Hypothalamus (tissue), 51 donors: ENCODE measurements at places on chromosomes 1 and 21.
A peak's percentile ranks its signal among the peaks of the same experiment; 100 is the strongest.

GRCh38 chr1:154749078-154749760 lies 120.9 kb downstream of the KCNN3 start:
- DNase-seq = no peak

DNA sequence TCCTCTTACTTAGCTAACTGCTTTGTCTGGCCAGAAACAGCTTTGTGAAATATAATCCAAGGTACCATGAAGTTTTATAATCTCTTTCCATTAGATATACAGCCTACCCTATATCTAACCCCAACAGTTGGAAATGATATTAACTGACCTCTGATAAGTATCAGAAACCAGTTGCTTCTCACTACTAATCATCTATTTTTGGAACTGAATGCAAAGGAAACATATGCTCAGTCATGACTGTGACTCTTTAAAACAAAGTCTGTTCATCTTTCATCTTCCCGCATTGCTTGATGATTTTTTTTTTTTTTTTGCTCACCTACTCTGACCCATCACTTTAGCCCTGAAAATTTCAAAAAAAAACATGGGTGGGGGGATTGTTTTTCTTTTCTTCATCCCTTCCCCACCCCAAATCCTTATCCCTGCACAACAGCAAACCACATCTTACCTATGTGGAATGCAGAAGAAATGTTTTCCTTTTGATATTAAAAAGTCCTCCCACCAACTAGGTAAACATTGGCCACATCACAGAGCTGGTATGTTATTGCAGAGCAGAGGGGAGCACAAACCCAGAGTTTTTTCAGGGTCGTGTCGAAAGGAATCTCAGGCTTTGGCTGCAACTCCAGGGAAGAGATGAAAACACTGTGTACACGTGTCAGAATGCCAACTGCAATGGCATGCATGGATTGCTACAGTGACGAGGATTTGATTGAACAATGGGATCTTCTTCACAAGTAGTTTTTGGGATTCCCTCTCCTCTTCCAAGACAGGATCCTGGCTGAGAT lies 137.3 kb downstream of the SLC30A10 start:
- DNase-seq = no peak

DNA sequence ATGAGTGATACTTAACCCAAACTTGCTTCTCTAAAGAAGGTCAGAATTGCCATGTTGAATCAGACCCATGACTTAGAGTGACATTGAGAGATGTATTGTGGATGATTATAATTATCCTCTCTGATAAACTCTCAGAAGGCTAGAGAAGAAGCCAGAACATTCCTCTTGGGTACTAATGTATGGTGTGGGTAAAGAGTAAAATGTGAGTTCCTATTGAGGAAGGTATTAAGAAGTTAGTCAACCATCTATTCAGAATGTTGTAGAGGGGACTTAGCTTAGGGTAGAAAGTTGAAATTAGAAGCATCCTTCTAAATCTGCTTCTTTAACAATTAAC lies 7.3 kb downstream of the GMEB1 start:
- no peak for DNase-seq

GRCh38 chr1:167110586-167110985 lies 16.7 kb downstream of the STYXL2 start:
- DNase-seq = no peak

DNA sequence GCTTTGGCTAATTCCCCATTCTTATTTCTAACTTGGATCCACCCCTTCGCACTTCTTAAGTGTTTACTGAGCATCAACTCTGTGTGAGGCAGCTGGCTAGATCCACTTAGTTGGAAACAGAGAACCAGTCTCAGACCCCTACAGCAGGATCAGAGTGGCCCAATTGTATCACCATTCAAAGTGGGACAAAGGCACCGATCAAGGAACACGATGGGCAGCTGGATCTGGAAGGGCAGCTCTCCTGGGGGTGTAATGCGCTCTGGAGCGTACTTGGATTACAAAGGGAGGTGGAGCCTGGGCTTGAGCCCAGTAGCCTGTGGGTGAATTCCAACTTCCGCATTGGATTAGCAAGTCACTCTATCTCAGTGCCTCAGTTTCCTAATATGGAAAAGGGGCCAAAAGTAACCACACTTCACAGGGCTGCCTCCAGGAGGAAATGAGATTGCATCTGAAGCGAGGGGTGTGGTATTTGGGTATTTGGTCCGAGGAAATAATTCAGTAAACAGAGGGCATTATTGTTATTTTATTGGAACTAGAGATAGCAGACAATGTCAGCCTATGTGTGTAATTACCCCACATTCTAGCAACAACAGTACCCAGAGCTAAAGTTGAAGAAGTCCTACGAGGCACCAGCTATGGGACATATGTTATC lies 11.9 kb downstream of the ECE1 start:
- DNase-seq = no peak

GRCh38 chr1:210347112-210347511 lies 18.4 kb downstream of the HHAT start:
- DNase-seq = no peak

GRCh38 chr1:201088901-201089525 lies 23.2 kb downstream of the CACNA1S start:
- DNase-seq = no peak

DNA sequence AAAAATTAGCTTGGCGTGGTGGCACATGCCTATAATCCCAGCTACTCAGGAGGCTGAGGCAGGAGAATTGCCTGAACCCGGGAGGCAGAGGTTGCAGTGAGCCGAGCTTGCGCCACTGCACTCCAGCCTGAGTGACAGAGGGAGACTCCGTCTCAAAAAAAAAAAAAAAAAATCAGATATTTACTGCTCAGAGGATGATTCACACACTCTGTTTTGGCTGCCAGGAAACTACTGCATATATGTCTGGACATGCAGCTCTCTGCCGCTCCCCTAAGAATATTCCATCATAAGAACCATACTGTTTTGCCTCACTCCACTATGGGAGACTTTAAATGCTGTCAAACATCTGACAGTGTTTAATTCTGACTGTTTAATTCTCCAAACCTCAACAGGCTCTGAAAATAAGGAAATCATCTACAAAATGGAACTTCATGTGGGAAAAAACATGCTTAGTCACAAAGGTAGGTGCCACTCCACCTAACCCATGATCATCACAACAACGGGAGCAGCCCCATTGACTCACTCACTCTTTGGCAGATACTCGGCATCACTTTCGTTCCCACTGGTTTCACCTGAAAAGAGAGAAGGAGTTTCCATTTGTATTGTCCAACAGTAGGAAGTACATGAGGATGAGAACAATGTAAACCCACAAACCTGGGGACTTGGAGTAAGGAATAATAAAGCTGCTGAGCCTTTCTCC lies 29.3 kb upstream of the BCAS2 start:
- DNase-seq = no peak

DNA sequence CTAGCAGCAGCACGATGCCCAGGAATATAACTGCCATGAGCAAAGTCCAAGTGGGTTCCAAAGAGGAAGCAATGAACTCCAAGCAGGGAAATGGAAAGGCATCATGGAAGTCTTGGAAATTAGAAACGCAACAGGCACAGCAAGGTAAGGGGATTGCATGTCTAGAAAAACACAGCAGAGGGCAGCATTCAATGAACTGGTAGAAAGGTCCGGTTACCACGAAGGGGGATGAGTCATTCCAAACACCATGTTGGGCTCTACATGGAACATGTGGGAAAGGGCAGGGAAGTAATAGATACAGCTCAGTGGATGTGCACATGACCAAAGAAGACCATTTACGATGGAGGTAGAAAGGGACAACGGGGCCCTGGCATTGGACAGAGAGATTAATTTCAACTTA lies 36.4 kb downstream of the RXRG start:
- DNase-seq = no peak

DNA sequence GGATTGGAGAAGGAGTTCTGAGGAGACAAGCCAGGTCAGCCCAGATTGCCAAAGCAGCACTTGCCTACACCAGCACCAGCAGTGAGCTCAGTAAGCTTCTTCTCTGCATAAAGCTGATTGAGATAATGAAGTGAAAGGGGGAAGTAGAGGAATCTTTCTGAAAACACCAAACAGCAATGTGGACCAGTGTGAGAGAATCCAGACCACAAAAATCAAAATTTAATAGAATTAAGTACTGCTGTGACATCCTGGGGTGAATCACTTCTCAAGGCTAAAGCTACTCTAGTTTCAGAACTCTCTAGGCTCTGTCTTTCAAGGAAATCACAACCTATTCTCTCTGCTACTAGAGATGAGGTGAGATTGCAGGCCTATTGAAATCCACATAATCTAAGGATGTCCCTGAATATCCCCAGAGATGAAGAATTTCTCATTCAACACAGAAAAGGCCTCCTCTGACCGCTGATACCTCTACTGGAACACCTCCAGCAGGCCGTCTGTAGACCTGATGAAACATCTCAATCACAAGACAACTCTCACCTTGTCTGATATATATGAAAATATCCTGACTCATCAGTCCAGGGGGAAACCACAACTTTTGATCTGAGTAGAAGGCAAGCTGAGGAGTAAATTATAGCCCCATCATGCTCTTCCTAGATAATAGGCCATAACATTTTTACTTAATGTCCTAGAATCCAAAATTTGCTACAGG lies at the start of gene FCRL4:
Gene FCRL4, minus strand, starts transcription at position 127 of the 709 bp plus-strand sequence. CDS start 141 bp downstream, outside the sequence.
- no peak for DNase-seq

GRCh38 chr1:198165927-198166647 lies 9.3 kb downstream of the NEK7 start:
- no peak for DNase-seq

DNA sequence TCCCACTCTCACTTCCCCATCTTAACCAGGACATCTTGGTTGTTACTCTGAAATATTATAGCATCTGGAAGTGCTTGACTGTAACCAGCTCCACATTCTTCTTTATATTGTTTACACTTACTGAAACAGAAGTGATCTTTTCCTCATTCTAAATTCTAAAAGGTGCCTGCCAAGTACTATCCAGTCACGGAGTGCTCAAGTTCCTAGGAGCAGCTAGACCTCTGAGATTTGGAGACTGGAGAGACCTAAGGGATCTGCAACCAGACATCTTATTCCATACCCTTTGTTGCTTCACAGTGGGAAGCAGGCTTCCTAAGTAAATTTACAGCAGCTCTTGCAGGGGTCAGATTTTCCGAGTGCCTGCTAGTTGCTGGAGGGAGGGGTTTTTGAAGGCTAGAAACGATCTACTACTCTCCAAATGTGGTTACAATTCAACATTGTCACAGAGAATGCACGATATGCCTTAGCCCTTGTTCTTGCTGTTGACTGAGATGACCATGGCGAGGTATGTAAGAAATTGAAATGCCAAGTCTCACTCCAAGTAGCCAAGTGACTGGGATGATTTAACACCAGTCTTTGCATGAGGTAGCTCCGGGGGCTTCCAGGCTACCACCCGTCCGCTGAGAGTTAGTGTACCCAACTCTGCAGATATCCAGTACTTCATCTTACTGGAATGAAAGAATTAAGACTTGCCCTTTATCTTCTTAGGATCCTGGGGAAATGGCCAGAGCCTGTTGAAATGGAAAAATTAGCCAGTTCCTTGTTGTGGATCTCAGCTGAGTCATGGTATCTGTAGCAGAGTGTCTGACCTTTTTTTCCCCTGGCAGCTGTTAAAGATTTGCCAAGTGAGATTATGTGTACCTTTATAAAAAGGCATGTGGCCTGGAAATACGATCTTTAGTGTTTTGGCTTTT lies 150.8 kb downstream of the MAST2 start:
- DNase-seq = no peak

DNA sequence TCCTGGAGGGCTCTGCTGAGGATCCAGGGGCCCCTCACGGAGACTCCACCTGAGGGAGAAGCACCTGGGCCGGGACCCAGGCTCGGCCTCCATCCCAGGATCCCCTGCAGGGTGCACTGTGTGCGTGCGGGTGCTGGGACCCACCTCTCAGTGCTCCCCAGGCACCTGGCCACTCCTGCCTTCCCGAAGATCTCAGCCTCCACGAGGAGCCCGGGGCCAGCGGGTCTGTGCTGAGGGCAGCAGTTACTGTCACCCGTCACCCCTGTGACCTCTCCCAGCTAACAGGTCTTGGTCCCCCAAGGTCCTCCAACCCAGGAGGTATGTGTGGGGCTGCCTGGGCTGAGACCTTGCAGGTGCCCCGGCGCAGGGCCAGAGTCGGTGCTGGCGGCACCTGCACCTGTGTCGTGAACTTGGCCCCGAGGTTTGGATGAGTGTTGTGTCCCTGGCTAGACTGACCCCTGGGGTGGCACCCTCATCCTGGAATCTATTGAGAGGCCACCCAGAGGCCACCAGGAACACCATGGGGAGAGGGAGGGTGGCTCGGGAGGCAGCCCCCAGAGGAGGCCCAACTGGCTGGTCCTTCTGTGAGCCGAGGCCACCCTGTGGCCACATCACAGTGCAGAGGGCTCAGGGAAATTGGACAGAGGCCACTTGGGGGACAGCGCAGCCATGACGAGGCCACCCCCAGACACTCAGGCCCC lies 17.7 kb downstream of the MORN1 start:
- DNase-seq = no peak

- no peak for DNase-seq
Measured at GRCh38 chr1:92483610-92484471, 2.9 kb downstream of the GFI1 start.

DNA sequence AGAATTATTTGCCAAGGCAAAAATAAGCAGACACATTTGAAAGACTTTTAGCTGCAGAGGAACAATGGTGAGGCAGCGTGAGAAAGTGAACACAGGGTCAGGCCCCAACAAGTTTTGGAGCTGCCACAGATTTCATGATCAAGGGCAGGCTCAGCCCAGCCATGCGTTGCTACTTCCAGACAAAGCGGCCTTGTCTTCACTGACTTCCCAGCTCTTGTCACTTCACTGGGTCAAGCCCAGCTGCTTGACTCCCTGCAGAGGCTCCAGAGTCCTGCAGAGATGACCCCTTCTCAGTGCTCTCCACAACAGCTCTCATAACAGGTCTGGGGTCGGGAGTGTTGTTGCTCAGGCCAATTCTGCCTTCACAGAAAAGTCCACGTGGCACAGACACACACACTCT lies 35.8 kb downstream of the HHAT start:
- DNase-seq = peak; percentile 38

- DNase-seq = no peak
Measured at GRCh38 chr1:246608616-246609376, 42.5 kb downstream of the CNST start.

DNA sequence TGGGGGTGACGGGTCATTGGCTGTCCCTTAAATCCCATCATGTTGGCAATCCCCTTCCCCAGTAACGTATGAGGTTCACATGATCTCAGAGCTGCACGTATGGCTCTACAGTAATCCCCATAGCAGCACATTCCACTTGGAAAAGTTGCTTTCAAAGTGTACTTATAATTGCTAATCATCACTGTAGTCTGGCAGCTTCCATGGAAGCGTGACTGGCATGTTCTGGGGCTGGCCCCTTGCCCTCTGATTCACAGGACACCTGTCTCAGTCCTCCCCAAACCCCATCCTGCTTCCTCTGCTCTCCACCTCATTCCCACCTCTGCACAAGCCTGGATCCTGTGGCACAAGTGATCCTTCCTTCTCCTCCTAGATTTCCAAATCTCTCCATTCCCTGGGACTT lies 102.2 kb downstream of the TSEN15 start:
- no peak for DNase-seq
